Kidney epithelial cell (primary cell): ENCODE measurements at places on chromosomes 1 and 21. TPM values are rescaled to one million over a fixed set of nuclear protein-coding genes. Genes with fewer than 3 reads are reported as not detected.

AMY2B gene
- total RNA-seq = 3.4 and 6.3 TPM in 2 replicates

AMY1A gene
- total RNA-seq = not detected in 2 replicates

CRNN gene
- not detected in 2 replicates for total RNA-seq

PSMB4 gene
- total RNA-seq = 301 and 332 TPM in 2 replicates

CELA2A gene
- not detected in 2 replicates for total RNA-seq

EVA1C gene
- total RNA-seq = 0.54 and 1.1 TPM in 2 replicates

LCA5L gene
- total RNA-seq = 2.0 and 4.4 TPM in 2 replicates

PALMD gene
- total RNA-seq = 0.17 and 0.27 TPM in 2 replicates

XCL2 gene
- total RNA-seq = not detected in 2 replicates

MROH7 gene
- total RNA-seq = 0.21 TPM in 1 of 2 replicates, not detected in the other

RORC gene
- 0.17 TPM in 1 of 2 replicates, not detected in the other for total RNA-seq

RHD gene
- not detected in 2 replicates for total RNA-seq

NHLH1 gene
- 0.08 TPM in 1 of 2 replicates, not detected in the other for total RNA-seq

KCNE2 gene
- total RNA-seq = not detected in 2 replicates

BRDT gene
- not detected in 2 replicates for total RNA-seq

HTR6 gene
- not detected in 2 replicates for total RNA-seq

FAAH gene
- total RNA-seq = 8.5 and 16.6 TPM in 2 replicates

GJA9 gene
- not detected in 2 replicates for total RNA-seq

OLFML3 gene
- total RNA-seq = 0.17 and 1.4 TPM in 2 replicates

IFI44L gene
- total RNA-seq = 8.6 and 15.2 TPM in 2 replicates

FAM43B gene
- total RNA-seq = 0.13 and 0.34 TPM in 2 replicates

AMY1C gene
- total RNA-seq = not detected in 2 replicates

DMRTA2 gene
- total RNA-seq = not detected in 2 replicates

SCYL3 gene
- total RNA-seq = 5.7 and 6.4 TPM in 2 replicates

FAM78B gene
- 0.33 and 2.2 TPM in 2 replicates for total RNA-seq

GJA5 gene
- total RNA-seq = 0.14 and 0.29 TPM in 2 replicates

CBS gene
- total RNA-seq = 111 and 125 TPM in 2 replicates

S100A1 gene
- 1.3 and 2.0 TPM in 2 replicates for total RNA-seq

TMEM200B gene
- total RNA-seq = 2.1 and 2.9 TPM in 2 replicates

MXRA8 gene
- total RNA-seq = 106 and 165 TPM in 2 replicates

APCS gene
- not detected in 2 replicates for total RNA-seq
